ENCODE measurements at places on chromosomes 3 and 15.

DNA sequence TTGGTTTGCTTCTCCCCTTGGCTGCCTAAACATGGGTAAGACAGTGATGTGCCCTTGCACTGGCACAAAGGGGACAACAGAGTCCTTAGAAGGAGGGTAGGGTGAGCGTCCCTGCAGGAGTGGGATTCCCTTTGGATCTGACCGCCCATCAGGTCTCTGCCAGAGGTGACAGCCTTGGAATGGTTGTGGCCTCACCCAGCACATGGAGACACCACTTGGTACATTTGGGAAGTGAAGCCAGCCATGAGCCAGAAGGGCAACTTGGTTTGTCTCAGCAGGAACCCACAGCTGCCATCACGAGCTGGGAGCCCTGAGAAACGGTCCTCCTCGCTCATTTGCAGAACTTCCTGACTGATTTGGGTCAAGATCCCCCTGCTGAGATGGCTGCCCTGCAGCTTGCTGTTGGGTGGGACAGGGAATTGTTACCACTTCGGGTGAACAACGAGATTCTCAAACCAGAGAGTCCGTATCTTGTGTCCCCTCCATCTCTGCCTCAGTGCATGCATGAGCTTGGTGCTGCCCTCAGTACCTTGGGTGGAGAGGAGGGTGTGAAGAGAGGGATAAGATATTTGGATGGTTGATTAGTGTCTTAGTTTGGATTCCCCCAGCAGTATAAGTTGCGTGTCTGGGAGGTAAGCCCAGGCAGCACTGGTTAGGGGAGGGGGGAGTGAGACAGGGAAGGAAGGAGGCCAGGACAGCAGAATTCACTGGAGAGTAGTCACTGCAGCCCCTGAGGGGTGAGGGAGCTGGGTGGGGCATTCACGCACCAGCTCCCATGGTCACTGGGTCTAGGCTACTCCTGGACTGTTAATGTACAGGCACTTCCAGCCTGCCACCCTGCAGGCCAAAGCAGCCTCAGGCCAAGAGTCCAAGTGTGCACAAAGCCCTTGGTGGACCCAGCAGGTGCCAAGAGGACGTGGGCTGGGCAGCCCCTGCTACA lies 168.8 kb upstream of the TOPAZ1 start:
- no peak for DNase-seq

DNA sequence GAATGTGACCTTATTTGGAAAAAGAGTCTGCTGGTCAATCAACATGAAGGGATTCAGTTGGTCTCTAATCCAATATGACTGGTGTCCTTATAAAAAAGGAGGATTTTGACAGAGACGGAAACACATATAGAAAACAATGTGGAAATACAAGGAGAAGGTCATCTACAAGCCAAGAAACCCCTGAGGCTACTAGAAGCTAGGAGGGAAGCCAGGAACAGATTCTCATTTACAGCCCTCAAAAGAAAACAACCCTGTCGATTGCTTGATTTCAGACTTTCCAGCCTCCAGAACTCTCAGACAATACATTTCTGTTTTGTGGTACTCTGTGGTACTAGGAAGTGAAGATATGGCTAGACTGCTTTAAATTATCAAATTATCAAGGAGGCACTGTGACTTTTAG lies 162.9 kb upstream of the IGF1R start:
- no peak for DNase-seq

GRCh38 chr3:162125790-162126189 lies 629.2 kb downstream of the OTOL1 start:
- DNase-seq: no peak

- no peak for DNase-seq
Observed at GRCh38 chr15:31082771-31083369, 18.7 kb downstream of the TRPM1 start.

DNA sequence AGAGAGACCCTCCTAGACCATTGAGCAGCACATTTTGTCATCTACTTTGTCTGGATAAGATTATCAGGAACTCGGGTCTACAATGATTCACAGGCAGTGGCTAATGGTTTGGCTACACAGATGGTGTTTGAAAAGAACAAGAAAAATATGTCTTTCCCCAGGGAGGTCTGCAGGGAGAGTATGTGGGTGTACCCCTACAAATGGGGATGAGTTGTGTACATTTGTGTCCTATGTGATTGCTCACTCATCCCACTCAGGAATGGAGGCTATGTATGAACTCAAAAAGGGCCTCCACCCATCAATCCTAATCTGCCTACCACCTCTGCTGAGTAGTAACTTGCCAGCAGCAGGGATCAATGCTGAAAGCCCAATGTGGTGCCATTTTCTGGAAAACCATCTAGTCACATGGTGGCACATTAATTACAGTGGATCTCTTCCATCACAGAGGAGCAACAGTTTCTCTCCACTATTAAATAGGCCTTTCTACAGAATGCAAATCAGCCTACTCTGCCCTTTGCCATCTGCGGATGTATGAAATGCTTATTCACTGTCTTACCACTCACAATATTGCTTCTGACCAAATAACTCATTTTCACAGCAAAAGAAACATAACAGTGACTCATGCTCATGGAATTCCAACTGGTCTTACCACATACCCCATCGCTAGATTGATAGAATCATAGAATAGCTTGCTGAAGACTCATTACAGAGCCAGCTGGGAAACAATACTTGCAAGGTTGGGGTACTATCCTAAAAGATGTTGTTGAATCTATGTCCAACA lies 48.3 kb upstream of the TRIM42 start:
- DNase-seq: no peak

DNA sequence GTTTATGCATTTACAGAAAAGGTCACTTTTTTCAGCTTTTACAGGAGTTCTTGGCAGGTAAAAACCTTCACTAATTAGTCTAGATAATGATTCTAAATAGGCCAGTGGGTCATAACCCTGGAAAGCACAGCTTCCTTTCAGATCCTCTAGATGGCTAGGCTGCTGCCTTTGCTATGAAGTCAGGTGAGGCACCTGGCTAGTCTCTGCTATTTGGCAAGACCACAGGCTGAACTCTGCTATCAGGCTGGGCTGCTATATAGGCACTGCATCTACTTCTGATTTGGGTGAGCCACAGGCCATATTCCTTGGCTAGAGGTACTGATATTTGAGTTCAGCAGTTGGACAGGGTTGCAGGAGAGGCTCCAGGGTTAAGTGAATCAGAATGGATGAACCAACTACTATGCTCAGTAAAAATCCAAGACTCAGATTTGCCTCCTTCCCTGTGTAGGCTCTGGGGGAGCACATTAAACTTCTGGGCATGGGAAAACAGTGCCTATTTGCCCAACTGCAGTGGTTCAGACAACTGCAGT lies 665.7 kb upstream of the TBL1XR1 start:
- DNase-seq: no peak

DNA sequence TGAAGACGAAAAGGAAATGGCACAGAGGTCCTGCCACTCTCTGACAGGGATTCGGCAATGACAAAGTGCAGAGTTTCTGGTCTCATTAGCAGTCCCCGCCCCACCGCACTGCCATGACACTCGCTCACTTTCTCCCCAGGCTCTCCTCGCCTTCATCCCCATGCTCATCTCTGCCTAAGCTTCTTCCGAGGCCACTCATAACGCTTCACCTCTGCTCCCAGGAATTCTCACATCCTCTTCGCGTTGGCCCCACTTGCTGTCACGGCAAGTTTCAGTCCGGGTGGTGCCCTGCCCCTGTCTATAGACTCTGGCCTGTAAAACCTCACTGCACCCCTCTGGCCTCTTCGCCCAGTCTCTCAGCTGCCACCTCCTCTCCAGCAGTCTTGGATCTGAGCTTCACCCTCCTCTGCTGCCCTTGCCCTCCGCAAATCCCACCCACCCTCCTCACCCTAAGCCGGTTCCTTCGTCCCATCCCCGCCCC lies 654 bp downstream of the RUBCN start:
- no peak for DNase-seq

DNA sequence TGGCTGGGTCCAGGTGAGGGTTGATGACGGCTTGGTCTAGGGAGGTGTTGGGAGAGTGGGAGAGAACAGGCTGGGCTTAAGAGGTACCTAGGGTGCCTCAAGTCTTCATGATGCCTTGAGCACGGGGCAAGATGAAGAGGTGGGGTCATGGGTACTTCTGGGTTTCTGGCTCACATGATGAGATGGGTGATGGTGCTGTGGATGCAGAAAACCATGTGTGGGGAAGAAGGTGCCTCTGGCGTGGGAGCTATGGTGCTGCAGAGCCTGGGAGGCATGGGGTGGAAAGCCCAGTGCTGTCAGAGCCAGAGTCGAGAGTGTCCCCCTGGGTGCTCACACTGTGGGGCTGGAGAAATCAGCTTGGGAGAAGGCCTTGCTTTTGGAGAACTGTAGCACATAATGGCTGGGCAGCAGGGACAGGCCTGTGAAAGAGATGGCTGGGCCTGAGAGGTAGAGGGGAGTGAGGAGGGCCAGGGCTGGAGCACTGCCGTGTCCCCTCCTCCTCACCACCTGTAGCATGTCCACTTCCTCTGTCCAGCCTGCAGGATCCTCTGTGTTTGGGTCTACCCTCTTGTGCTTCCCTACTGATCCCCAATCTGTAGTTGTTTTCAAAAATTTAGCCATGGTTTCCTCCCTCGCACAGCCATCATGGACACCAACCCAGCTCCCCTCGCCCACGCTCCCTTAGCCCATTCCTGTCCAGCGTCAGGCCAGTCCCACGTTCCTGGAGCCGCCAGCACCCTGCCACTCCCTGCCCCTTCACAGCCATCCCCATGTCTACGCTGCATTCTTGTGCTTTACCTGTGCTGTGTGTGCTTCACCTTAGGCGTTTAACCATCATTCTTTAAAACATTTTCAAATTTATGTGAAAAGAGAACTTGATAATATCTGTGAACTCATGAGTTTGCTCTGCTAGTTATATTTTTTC lies 132.0 kb downstream of the EEFSEC start:
- no peak for DNase-seq

DNA sequence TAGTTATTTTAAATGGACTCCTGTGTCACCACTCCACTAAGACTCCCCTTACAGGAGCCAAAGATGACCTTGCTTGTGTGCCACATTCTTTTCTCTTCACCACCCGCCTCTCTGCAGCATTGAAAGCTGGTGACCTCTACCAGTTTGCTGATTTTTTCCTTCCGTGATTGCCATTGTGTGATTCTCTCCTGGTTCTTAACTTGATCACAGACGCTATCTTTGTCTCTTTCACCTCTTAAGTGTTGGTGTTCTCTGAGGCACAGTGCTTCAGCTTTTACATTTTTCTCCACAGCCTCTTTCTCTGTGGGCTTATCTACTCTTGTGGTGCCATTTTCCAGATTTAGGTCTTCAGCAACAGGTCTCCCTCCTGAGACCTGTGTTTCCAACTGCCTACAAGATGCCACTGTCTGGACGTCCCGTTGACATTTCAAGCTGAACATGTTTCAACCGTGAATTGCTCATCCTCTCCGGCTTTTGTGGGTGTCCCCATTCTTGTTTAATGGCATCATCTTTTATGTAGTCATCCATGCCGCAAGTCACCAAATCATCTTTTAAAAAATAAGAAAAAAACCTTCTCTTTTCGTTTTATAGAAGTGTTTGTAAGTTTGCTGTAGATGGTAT lies 26.5 kb downstream of the IQGAP1 start:
- no peak for DNase-seq

DNA sequence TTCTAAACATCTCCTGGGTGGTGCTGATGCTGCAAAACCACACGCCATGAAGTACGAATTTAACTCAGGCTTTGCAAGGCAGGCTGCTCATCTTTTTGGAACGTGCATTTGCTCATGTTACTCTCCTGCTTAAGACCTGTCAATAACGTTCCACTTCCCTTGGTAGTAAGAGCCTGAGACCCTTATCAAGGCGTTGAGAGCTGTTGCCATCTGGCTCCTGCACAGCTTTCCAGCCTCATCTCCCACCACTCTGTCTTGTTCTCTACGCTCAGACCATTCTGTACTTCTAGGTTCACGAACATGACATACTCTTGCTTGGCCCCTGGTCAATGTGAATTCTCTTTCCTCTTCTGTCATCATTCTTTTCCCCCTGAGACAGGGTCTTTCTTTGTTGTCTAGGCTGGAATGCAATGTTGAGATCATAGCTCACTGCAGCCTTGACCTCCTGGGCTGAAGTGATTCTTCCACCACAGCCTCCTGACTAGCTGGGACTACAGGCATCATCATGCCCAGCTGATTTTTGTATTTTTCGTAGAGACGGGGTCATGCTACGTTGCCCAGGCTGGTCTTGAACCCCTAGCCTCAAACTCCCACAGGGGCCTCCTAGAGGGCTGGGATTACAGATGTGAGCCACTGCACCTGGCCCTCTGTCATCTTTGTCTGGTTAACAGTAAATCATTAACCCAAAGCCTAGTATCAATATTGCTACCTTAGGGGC lies 202.8 kb downstream of the CADPS start:
- DNase-seq: no peak

DNA sequence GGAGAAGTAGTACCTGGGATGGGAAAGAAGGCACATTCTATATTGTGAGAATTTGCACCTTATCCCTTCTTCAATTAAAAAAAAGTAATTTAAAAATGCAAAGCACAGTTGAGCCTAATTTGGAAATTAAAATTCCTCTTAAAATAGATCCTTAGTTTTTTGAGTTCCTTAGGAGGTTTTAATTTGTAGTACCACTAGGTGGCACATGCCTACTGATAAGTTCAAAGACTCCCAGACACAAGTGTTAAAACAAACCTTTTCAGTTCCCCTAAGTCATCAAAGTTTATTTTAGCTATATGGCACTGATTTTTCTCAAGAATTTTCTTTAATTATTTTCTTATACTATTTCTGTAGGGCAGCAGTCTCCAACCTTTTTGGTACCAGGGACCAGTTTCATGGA lies 127.6 kb upstream of the AZI2 start:
- DNase-seq: no peak

GRCh38 chr3:194166682-194167479 lies 30.9 kb downstream of the HES1 start:
- DNase-seq: no peak

GRCh38 chr15:68599560-68600071 lies 20.8 kb downstream of the CORO2B start:
- peak; percentile 55 for DNase-seq

DNA sequence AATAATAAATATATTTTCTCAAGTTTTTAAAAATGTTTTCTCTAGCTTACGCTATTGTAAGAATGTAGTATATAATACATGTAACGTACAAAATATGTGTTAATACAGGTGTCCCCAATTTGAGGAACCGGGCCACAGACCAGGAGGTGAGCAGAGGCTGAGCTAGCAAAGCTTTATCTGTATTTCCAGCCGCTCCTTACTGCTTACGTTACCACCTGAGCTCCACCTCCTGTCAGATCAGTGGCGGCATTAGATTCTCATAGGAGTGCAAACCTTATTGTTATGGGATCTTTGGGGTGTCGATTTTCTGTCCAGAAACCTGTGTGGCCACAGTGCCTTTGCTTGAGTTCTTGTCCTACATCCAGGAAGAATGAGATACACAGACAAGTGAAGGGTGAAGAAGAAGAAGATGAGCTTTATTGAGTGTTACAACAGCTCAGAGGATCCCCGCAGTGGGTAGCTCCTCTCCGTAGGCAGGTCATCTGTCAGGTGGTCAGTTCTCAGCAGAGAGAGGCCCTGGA lies 9.9 kb upstream of the TRIM59 start:
- no peak for DNase-seq

GRCh38 chr3:40019376-40019775 lies 210.0 kb downstream of the MYRIP start:
- no peak for DNase-seq

Data from RWPE2 (cell line).